ENCODE measurements at places on chromosomes 7 and 10.

DNA sequence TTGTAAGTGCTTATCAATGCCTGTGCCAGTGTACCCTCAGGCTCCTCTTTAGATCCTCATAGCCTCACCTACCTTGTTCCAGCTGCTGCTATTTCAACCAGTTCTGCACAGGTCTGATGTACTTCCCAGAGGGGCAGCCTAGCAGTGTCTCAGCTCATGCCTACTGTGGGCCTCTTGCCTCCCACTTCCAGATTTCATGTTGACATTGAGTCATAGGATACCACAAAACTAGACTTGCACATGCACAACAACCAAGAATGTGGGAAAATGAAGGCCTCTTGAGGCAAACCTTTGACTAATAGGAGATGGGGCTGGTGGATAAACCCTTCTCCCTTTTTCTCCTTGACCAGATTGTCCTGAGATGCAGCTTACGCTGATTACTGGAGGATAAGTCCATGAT is 31.0 kb downstream of the PON3 start:
- DNase-seq: no peak

DNA sequence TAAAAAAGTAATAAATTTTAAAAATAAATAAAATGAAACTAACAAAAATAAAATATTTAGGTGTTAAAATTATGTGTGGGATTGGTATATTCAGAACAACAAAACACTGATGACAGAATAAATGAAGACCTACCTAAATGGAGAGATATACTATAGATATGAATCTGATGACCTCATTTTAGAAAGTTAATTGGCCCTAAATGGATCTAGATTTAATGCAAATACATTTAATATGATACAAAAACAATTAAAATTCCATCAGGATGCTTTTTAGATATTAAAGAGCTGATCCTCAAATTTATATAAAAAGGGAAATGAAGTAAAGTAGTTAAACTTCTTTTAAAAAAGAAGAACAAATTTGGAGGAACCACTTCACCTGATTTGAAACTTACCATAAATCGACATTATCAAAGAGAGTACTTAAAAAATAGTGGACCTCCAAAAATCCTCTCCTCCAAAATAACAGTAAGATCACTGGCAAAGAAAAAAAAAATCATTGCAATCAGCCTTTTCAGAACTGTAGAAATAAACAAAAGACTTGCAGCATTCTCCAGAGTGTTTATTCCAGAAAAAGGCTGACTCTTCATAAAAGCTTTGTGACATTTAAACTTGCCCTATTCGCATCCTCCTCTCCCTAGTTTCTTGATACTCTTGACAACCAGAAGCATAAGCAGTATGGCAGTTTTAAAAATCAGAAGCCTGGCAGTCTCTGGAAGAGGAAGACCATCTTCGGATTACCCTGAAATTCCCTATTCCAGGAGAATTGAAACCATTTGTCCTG is 125.9 kb upstream of the AKR1E2 start:
- DNase-seq: no peak

- DNase-seq: no peak
These were observed 62.2 kb upstream of the KDM7A start for GRCh38 chr7:140238778-140239652.

GRCh38 chr10:69895759-69896158 is 94.1 kb downstream of the COL13A1 start:
- DNase-seq: no peak

DNA sequence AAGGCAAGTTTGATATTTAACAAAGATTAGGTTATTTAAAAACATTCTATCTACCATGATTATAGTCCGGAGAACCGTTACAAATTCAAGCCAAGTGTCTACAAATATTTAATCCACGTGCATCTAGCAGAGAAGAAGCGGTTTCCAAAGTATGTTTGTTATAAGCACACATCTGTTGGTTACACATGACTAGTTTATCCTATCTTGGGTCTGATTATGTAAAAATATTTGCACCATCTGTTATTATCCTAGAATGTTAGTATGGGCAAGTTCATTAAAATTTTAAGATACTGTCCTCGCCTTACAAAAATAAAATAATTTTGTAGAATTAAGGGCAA is 289.2 kb upstream of the VSTM2A start:
- no peak for DNase-seq

DNA sequence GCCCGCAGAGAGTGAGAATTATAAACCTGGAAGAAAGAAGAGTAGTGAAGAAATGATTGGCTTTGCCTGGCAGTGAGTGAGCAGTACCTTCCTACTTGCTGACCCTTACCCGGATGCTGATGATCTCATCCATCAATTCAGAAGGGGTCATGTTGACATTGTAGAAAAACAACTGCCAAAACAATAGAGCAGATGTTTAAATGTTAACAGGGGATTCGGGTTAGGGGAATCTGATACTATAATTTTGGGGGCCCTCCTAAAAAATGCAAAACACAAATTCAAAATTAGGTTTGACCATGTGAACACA is 78.1 kb downstream of the MYOF start:
- DNase-seq: no peak
